ENCODE measurements at places on chromosomes 11 and 22. TPM values are rescaled to one million over a fixed set of nuclear protein-coding genes. Genes with fewer than 3 reads are reported as not detected.

DNA sequence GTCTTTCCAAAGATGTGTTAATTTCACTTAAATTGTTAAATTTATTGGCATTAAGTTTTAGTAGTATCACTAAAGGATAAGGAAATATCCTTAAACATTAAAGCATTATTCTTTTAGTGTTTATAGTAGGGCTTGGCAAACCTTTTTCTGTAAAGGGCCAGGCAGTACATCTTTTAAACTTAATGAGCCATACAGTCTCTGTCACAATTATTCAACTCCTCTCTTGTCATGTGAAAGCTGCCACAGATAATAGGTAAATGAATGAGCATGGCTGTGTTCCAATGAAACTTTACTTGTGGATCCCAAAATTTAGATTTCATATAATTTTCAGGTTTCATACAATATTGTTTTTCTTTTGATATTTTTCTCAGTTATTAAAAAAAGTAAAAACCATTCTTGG lies 268.2 kb upstream of the C11orf87 start:
- DNase-seq = no peak

GRCh38 chr22:25142102-25142501 lies 57.6 kb upstream of the CRYBB3 start:
- no peak for DNase-seq

DNA sequence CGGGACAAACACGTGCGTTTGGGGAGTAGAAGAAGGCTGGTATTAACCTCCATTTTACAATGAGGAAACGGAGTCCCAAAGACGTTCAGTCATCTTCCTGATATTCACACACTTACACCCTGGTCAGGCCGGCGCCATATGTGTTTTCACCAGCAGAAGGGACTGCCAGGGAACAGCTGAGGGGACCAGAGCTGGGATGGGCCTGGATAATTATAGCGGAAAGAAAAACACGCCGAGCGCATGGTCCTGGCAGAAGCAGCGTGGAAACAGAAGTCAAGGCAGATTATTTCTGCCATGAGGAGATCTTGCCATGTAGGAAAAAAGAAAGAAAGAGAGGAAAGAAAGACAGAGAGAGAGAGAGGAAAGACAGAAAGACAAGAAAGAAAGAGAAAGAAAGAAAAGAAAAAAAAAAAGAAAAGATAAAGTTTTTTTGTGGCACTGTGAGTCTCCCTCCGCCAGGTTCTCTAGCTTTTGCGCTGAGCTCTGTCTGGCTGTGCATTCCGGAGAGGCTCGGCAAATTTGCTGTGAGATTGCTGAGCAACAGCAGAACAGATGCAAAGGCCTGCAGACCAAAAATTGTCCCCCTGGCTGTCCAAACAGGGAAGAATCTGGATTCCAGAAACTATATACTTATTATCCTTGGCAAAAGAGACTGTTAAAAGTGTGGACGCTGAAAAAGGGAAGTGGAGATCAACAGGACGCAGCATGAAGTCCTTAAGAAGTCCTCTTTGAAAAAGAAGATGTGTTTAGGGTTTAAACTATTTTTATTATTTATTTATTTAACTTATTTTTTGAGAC lies 1.3 kb upstream of the UCP2 start:
- no peak for DNase-seq

Gene TUB
- 88.3 TPM for total RNA-seq

- DNase-seq = no peak
Observed at GRCh38 chr11:26779074-26779865, 57.4 kb upstream of the SLC5A12 start.

DNA sequence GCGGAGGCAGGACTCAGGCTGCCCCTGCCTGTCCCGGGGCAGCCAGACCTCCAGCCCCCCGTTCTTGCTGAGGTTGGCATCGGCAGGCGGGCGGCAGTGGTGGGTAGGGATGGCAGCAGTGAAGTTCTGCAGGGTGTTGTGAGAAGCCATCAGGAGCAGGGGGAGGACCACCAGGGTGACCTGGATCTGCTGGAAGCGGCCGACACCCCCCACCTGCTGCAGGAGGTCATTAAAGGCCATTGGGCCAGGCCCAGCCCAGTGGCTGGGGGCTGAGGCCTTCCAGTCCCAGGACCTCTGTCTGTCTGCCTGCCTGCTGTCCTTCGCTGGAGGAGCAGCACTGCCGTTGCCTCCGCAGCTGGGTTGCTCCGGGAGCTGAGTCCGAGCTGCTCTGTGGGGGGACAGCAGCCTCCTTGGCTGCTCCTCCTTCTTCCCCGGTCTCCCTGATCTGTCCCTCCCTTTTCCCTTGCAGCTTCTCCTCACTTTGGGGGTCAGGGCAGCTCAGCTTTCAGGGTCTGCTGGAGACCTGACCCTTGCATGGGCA lies at the start of gene SLC22A6:
Gene SLC22A6, minus strand, starts transcription at position 517 of the 541 bp plus-strand sequence. Its CDS starts 277 bp downstream, at position 240.
- DNase-seq = no peak

Gene HSPB2
- total RNA-seq = 0.31 TPM

DNA sequence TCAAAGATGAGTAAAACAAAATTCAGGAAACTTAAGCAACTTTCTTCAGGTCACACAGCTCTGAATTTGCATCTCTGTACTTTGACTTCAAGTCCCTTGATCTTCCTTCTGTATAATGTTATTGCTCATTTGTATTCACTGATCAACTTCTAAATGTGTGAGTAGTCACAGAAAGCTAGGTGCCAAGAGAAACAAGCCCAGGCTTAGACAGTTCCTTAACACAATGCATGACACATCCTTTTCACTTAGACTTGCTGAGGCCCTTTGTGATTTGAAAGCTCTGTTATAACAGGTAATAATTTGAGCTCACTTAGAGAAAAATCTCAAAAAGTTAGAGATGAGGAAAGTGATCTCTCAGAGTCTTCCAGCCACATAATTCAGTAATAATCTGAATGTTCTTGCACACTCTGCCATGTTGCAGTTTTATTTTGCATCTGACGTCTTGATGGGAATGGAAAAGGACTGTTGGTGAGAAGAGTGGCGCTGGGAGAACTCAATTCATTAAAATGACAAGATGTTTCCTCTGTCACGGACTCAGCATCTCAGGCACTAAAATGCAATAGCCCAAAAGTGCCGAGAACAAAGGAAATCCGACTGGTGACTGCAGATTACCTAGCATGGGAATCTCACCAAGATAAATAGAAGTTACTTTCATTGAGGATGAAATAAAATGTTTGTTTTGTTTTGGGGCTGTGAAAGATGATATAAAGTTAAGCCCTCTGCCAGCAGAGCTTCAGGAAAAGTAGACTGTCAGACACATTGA lies 665.3 kb downstream of the OPCML start:
- no peak for DNase-seq

DNA sequence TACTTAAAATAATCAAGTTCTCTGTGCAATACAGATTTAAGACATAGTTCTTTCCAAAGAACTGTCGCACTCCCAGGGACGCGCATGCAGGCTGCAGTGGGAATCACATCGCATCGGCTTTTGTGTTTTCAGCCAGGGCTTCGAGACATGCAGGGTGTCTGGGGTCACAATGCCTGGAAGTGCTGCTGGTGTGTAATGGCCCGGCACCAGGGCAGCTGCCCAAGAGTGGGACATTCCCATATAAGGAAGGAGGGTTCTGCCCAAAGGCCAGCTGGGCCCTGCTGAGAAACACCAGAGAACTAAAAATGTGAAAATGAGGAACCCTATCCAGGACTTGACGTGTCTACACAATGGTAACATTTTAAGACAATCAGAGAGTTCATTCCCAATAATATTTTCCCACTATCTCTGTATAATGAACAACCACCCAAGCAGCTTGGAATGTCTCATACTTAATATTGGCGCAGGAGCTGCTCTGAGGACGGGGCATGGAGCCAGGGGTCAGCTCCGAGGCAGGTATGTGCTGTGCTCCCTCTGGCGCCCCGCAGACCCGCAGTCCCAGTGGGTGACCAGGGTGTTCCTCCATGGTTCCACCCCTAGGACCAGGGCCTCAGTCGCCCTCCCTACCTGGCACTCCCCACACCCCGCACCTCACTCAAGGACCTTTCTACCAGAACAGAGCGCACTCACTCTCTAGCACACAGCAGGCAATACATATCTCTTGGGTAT lies 11.3 kb downstream of the MCAT start:
- no peak for DNase-seq

Gene OR5B21
- not detected for total RNA-seq

DNA sequence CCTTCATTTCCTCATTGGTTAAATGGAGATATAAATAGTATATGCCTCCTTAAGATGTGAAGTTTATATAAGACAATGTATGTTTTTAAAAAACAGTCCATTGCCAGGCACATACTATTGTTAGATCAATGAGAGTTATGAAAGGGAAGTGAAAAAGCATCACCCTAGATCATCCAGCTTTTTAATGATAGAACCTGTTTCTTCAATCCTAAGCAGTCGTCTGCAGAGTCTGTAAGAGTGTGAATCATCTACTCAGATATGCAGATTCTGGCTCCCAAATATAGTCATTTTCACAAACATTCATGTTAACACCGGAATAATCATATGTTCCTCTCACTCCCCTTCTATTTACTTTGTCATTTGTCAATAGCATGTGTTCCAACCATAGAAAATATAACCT lies 65.3 kb upstream of the SLN start:
- no peak for DNase-seq

DNA sequence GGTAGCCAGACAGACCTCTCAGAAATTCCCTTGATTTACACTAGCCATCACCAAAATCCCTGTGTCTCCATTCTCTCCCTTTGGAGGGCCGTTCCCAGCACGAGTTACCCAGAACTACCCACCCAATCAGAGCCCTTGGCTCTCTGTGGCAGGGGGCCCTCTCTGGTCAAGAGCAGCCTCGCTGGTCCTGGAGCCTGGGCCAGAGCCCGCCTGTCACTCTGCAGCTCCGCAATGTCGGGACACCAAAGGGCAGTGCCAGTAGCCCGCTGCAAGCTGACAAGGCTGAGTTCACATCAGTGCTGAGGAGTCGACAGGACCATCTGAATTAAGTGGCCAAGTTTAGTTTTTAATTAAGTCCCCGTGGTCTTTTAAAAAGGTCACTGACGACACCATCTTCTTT lies 241.6 kb downstream of the ST3GAL4 start:
- no peak for DNase-seq

Gene CCDC134
- 12.2 TPM for total RNA-seq

Gene KRTAP5-9
- total RNA-seq = not detected

DNA sequence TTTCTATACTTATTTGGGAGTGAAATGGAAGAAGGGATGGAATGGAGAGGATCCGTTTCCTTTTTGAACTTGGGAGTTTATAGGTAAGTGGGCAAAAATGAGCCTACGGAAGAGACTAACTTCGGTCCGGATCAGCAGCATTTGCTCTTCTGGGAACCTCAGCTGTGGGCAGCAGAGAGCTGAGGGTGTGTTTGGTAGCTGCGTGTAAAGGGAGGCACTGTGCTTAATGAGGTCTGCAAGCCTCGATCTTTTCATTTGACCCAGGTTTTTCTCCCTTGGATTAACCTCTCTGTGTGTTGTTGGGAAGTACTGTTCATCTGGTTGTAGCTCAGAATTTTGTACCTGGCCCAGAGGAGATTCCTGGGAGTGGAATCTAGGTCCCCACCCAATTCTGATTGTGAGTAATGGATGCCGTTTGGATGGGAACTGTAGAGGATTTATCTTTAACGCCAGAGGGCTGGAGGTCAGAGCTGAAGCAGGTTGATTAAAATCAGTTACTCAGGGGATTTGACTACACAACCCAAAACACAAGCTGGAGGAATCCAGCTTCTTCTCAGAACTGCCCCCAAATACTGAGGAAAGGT lies 201.6 kb upstream of the SORL1-AS1 start:
- DNase-seq = no peak

GRCh38 chr11:122095681-122096262 lies 20.2 kb downstream of the BLID start:
- DNase-seq = no peak

Gene EHF
- 0.16 TPM for total RNA-seq

GRCh38 chr22:29609139-29609538 lies 5.7 kb downstream of the NF2 start:
- DNase-seq = no peak

DNA sequence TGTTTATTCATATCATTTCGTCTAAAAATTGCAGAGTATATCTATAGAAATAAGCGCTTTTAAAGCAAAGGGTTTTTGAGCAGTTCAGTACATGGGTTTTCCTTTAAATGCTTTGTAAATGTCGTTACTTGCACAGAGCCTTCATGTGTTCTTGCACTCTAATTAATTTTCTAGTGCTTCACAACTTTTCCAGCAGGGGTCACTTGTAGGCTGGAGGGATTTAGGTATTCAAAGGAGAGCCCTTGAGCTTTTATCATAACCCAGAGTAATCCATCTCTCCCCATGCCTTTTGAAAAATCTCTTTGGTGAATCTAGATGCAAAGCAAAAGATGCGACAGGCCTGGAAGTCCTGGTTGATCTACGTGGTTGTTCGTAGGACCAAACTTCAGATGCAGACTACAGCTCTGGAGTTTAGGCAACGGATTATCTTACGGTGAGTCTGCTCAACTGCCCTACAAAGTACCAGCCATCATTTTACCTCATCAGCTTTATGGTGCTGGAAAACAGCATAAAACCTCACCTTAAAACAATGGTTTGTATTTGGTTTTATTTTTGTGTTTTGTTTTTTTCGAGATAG lies 60.4 kb downstream of the SFI1 start:
- DNase-seq = no peak

GRCh38 chr11:97140885-97141494 lies 751.2 kb downstream of the JRKL start:
- DNase-seq = no peak

GRCh38 chr11:6602096-6602940 lies 1.1 kb downstream of the RRP8 start:
- DNase-seq = no peak

GRCh38 chr22:39643311-39644083 lies 72.9 kb downstream of the CACNA1I start:
- no peak for DNase-seq

Gene MPZL3
- 1.6 TPM for total RNA-seq

Gene ASRGL1
- 23.6 TPM for total RNA-seq

DNA sequence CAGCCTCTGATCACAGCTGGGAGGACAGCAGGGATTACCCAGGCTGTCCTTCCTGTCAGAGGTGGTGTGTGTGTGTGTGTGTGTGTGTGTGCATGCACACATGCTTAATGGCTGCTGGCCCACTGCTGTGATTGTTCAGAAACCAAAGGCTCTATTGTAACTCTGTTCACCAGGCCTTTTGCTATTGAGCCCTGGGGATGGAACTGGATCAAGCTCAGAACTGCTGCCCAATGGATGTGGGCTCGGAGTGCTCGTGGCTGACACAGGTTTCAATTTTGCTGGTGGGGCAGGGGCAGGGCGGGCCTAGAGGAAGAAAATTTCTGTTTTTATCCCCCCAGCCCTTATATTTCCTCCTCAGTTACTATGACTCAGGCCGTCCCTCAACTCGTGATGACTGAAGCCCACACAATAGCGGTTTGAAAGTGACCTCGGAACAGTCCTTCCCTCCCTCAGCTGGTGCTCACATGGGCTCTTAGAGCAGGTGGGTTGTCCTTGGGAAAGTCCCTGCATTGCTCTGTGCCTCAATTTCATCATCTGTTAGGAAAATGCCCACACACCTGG lies 359.3 kb downstream of the TENM4 start:
- peak; percentile 39 for DNase-seq

GRCh38 chr11:126697936-126698335 lies 302.6 kb downstream of the KIRREL3 start:
- DNase-seq = no peak

Gene CALCA
- total RNA-seq = not detected

Gene CARNS1
- 0.16 TPM for total RNA-seq

- no peak for DNase-seq
Observed at GRCh38 chr22:39301926-39302325, 17.5 kb downstream of the RPL3 start.

Measured in occipital lobe (tissue), 3 donors.